ENCODE measurements at places on chromosomes 16 and 17.

DNA sequence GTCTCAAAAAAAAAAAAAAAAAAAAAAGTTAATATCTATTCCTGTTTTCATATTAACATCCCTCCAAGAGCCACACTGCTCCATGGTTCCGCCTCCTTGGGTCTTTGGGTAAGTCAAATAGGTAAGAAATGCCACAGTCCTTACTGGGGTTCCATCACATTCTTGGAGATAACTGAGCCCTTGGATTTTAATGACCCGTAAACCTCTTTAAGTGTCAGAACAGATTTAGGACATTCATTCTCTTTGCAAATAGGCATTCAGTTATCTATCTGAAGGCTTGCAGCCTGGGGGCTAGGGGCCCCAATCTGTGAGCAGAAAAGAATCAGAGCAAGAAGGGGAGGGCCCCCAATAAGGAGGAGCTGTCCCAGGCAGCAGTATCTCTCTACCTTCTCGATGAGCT is 28.0 kb downstream of the MYH13 start:
- DNase-seq = no peak

DNA sequence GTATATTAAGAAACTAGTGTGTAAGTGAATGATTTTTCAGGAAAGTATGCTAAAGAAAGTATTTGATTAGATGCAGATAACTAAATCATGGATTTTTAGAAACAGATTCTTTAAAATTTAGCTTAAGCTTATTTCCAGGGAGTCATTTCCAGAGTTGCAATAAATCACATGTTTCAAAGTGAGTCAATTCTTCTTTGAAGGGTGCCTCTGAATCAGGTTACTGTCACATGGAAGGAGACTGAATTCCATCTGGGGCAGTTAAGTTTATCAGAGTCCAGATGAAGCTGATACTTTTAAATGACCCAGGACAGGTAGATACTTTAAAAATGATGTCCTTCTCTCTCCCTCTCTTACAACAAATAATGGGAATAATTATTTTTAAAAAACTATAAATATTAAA is 5.0 kb downstream of the MFSD11 start:
- DNase-seq = no peak

DNA sequence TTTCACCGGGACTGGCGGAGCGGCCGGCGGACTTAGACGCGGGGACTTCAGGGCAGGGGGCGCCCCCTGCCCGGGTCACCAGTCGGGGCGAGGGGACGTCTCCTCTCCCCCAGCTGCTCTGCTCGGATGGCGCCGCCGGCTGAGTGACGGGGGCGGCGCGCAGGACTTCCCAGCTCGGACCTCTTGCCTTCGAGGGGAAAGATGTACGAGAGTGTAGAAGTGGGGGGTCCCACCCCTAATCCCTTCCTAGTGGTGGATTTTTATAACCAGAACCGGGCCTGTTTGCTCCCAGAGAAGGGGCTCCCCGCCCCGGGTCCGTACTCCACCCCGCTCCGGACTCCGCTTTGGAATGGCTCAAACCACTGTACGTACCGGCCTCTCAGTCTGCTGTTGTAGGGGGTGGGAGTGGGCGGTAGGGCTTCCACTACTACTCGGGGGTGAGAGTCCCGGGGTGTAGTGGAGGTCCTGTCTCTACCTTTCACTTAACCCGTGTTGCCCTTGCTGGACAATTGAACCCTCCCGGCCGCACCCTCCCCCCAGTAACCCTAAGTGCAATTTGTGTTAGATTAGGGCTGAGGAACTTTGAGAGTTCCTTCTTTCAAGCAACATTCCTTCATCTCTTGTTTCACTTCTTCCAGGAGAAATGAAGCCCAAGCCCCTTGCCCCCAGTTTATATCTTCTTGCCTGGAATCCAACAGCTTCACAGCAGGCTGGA is 21.9 kb downstream of the GJD3 start:
- no peak for DNase-seq

- DNase-seq = no peak
These were observed 6.0 kb upstream of the ARL2BP start for GRCh38 chr16:57239107-57239506.

GRCh38 chr17:42023524-42024349 is 3.8 kb downstream of the NKIRAS2 start:
- peak; percentile 94 for DNase-seq

DNA sequence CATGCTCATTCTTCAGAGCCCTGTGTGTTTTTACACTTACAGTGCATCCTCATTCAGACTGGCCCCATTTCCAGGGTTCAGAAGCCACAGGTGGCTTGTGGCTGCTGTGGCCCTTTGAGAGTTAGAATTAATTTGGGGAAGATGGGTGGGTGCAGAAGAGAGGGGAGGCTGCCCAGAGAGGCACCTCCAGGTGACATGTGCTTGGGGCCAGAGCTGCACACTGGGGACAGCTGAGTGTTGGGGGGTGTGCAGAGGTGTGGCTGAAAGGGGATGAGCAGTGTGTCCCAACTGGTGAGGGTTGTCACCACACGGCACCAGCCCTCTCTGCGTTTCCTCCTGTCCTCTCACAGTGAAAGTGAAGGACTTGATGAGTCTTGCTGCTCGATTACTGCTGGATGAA is 6.9 kb upstream of the EIF1 start:
- no peak for DNase-seq

- DNase-seq = no peak
These were observed 2.0 kb upstream of the SYNGR2 start for GRCh38 chr17:78166416-78166815.

GRCh38 chr16:72878301-72879269 is 169.3 kb downstream of the ZFHX3 start:
- no peak for DNase-seq

DNA sequence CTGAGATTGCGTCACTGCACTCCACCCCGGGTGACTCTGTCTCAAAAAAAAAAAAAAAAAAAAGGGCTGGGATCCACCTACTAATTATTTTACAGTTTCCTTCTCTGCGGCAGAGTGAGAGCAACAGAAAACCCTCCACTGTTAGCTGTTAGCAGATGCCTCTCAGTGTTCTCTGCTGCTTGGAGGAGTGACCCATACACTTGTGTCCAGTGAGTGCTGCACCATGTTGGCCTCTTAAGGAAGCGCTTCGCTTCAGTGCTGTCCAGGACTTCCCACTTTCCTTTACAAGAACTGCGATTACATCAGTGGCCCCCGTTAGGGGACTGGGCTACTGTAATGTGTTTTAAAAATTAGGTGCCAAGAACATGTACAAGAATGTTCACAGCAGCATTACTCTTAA is 18.4 kb upstream of the CLEC18B start:
- DNase-seq = peak; percentile 65

DNA sequence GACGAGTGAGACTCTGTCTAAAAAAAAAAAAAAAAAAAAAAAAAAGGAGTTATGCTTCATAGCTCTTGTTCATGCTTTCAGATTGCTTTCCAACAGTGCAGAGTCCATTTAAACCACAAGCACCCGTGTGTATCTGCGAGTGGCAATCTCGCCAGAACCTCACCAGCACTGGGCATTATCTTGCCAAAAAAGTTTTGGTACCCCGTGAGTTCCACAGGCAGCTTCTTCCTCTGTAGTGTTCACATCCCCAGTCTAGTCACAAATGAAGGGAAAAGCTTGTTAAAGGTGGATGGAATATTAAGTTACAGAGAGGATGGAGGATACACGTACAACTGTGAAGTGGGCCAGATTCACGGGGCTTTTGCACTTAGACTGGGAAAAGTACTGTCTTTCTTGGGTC is 33.5 kb downstream of the WSB1 start:
- DNase-seq = no peak

GRCh38 chr16:67198238-67198734 is 645 bp upstream of the ELMO3 start:
- peak; percentile 48 for DNase-seq

Data from NB4 (cell line).